Midbrain (tissue), 1 donor: ENCODE measurements at places on chromosomes 3 and 15.
A peak's percentile ranks its signal among the peaks of the same experiment; 100 is the strongest.

- DNase-seq: peak; percentile 50
Observed at GRCh38 chr15:22980189-22981050, at the start of gene CYFIP1. Gene CYFIP1 (minus strand): TSS chr15:22980368. CDS start chr15:22947285, 33,083 bp downstream.

- no peak for DNase-seq
Observed at GRCh38 chr3:111970376-111970775, 8.4 kb upstream of the ABHD10 start.

- peak; percentile 53 for DNase-seq
Observed at GRCh38 chr3:84959470-84960271, 882 bp downstream of the CADM2 start.

DNA sequence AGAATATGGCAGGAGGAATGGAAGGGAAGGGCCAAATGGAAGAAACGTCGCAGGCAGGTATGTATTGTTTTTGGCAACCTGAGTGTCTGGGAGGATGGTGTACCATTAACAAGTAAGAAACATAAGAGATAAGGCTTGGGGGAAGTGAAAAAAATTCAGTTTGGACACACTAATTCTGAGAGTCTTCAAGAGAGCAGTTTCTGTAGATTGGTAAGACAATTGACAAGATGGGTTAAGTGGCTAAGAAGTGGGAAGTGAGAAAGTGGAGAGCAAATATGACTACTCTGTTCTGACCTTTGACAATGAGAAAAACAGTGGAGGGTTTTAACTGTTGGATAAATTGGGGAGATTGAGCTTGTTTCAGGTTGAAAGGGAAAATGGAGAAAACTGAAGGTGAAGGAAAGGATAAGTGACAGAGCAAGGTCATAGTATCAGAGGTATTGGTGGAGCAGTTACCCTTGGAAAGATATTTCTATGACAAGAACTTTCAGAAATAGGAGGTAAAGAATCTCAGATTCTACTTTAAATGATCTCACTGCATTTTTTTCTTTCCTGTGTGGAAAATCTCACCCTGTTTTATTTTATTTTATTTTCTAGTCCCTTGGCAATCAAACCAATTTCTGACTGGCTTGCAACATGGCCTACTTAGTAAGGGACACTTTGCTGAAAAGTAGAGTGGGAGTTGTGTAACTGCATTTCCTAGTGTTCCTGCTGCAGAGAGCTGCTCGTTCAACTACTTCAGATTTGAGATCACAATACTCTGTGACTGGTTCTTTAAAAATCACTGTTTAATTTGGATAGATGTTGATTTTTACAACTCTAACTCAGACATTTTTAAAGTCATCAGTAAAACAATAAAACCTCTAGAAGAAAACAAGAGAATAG is 23.1 kb upstream of the GABPB1 start:
- no peak for DNase-seq

DNA sequence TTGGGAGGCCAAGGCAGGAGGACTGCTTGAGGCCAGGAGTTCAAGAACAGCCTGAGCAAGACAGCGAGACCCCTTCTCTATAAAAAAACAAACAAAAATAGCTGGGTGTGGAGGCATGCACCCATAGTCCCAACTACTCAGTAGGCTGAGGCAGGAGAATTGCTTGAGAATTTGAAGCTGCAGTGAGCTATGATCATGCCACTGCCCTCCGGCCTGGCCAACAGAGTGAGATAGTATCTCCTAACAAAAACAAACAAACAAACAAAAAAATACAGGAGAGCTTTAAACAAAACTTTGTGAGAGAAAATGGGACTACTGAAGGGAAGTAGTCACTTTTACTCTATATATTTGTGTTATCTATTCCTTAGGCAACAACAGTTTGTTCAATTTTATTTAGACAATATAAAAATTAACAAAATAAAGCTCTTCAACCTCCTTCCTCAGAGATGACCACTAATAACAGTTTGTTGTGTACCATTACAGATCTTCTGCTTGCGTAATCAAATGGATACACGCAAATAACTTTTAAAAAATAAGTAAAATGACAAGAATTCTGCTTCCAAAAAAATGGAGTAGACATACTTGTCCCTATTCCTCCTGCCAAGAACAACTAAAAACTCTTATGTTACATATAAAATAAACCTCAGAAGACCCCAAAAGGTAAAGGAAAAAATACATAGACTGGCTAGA is 17.4 kb downstream of the PHC3 start:
- DNase-seq: no peak

DNA sequence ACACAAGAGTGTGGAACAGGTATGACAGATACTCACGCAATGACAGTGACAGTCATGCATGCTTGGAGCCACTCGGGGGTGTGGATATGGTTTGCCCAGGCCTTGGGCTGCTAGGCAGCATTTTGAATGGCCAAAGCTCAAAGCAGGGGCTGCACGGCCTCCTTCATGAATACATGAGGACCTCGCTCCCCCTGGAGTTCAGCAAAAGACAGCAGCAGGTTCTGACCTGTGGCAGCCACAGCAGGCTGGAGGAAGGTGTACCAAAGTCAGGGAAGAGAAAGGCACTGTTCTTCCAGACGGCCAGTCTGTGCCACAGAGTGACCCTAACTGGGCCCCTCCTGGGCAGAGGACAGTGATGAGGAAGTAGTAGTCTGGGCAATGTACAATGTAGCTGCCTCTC is 88.2 kb upstream of the C2CD4B start:
- DNase-seq: no peak

GRCh38 chr15:65305150-65305758 is 777 bp downstream of the RNU5B-1 start:
- no peak for DNase-seq

- DNase-seq: no peak
Observed at GRCh38 chr15:94297558-94297957, 66.2 kb downstream of the MCTP2 start.

GRCh38 chr3:126512026-126512425 is 5.5 kb downstream of the UROC1 start:
- peak; percentile 63 for DNase-seq

- no peak for DNase-seq
Observed at GRCh38 chr3:43019006-43019809, 40.1 kb downstream of the GASK1A start.

GRCh38 chr15:79248183-79248582 is 34.3 kb upstream of the ANKRD34C start:
- DNase-seq: no peak

DNA sequence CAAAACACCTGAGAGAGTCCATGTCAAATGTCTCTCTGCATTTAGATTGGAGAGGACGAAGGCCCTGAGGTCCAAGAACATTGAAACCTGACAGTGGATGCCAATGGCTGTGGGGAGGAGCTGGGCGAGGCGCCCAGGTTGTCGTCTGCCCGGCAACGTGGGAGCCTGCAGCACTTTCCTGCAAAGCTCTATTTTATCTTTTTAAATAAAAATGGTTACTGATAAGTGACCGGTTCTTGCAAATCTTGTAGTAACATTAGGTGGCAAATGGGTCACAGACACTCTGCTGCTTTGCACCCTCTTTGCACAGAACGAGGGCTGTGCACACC is 19.5 kb upstream of the FANCD2 start:
- no peak for DNase-seq

GRCh38 chr3:164007765-164008164 is 1070.5 kb downstream of the SI start:
- DNase-seq: no peak
